ENCODE measurements at places on chromosomes 16 and 17.

GRCh38 chr17:81863123-81863675 is 2.9 kb upstream of the P4HB start:
- DNase-seq, result no peak

DNA sequence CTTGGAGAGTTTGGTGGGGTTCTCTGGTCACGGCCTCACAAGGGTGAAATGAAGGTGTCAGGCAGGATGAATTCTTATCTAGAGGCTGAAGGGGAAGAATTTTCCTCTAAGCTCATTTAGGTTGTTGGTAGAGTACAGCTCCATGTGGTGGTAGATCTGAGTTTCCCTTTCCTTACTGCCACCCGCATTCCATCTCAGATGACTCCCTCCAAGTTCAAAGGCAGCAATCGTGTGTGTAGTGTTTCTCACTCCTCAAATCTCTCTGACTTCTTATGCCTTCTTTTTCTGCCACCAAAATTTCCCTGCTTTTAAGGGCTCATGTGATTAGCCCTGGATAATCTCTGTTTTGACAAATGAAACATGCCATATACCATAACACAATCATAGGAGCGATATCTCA is 135.5 kb upstream of the MYOCD start:
- DNase-seq, result no peak

DNA sequence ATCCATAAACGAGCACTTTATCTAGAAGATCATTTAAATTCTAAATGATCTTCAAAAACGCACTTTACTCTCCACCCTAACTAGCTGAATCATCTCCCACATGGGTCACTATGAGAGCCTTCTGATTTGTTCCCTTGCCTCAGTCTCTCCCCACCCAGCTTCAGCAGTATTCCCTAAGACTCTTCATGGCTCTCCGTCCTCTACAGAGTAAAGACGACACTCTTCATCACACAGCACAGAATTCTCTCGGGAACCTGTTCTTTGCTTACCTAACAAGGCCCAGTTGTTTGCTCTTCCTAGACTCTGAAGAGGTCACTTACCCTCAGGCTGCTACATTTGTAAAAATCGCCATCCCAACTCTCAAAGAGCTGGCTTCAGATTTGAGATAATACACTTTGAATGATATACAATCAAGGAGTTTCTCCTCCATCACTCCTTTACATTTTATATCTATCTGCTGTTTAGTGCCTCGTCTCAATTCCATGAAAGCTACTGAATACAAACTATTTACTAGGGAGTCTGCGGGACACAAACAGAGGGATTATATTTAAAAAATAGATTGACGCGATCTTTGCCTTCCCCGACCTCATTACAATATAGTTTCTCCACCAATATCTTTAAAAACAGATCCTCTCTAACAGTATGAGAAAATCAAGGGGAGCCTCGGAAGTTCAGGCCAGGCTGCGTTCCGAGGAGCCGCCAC is 511 bp upstream of the LIG3 start:
- no peak for DNase-seq

DNA sequence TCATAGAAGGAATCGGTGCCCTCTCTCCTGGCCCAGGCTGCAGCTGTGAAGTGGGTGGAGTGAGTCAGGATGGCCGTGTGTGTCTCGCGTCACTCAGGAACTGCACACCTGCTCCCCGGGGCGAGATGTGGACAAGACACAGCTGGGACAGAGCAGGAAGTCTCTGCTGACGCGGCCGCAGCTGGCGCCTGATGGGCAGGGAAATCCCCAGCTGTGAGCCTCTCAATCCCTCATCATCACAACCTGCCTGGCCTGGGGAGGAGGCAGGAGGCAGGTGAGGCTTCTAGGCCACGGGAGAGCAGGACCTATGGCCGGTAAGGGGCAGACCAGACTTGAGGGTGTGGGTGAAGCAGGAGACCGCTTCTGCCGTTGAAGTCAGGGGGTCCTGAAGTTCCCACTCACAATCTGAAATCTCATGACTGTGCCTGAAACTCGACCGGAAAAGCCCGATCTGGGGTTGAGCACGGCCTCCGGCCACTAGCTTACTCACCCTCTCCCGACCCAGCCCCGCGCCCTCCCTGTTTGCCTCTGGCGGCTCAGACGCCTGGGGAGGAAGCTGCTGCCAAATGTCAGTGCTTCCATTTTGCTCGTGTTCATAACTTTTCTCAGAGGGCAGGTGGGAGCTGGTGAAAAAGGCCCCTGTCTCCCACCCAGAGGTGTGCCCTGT is 1.1 kb upstream of the TRPV3 start:
- DNase-seq, result peak; percentile 45

GRCh38 chr16:72228014-72228413 is 56.1 kb upstream of the PMFBP1 start:
- no peak for DNase-seq

GRCh38 chr16:82192665-82193064 is 22.6 kb upstream of the MPHOSPH6 start:
- DNase-seq, result peak; percentile 13
